ENCODE measurements at places on chromosomes 12 and 14. TPM values are rescaled to one million over a fixed set of nuclear protein-coding genes. Genes with fewer than 3 reads are reported as not detected.

DNA sequence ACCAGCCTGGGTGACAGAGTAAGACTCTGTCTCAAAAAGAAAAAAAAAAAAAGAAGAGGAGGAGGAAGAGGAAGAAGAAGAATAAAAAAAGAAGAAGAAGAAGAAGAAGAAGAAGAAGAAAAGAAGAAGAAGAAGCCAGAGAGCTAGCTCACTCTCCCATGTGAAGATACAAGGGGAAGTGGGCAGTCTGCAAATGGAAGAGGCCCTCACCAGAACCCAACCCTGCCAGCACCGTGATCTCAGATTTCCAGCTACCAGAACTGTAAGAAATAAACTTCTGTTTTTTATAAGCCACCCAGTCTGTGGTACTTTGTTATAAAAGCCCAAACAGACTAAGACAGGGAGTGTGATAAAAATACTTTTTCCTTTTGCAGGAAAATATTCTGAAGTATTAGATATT, 130.7 kb downstream of the ETNK1 start:
- no peak for DNase-seq

DNA sequence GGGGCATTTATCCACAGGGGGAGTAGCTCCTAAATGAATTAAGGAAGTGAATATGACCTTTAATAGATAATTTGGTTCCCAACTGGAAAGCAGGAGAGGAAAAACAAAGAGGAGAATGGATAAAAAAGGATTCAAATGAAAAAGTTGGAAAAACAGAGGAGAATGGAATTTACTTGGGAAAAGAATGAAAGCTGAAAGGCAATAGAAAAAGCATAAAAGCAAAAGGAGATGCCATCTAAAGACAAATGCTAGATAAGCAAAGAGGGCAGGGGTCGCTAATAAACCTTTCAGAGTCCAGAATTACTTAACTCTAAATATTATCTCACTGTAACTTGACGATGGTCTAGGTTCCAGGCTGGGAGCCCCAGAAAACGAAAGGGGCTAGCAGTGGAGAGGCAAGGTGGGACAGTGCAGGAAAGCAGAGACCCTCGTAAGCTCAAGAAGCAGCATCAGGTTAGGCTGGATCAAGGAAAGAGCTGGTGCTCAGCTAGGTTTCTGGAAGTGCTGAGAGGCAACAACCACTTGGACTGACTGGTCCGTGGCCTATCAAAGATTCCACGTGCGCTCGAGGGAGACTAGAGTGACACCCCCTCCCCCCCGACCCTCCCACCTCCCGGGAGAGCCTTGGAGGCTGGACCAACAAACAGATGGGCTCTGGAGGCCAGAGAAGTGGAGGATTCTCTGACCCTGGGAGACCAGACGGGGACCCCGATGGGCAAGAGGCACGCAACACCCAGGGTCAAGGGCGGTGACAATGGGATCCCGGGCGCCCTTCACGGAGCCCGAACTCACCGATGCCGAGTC, 1.2 kb downstream of the SLC2A13 start:
- no peak for DNase-seq

DNA sequence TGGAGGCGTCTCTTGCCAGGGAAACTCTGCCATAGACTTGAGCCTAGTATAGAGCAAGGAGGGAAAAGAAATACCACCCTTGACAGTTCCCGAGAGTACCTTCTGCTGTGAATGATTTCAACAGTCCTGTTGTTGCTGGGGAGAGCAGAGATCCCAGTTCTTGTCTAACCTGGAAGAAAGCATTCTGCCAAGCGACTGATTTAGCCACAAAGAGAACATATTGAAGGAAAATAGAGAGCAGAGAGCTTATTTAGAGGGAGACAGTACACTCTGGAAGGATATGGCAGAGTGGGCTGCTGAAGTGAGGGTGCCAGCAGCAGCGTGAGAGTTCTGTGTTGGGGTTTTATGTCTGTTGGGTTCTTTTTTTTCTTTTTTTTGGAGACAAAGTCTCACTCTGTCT, 966.9 kb upstream of the TMEM132C start:
- no peak for DNase-seq

DNA sequence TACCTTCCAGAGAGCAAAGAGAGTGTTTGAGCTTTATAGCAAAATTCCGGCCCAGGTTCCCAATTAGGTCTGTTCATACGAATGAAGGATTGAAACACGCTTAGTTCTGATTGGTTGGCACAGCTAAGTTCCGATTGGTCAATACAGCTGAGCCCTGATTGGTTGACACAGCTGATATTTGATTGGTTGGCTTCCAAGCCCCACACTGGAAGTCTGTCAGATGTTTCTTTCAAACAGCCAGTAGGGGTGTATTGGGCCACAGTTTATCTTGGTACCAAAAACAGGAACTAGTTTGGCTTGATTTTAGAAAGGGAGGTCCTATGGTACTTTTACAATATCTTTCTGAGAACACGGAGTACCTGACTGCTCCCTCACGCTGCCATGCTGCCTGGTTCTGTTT, 93.4 kb downstream of the CAND1 start:
- DNase-seq = no peak

DNA sequence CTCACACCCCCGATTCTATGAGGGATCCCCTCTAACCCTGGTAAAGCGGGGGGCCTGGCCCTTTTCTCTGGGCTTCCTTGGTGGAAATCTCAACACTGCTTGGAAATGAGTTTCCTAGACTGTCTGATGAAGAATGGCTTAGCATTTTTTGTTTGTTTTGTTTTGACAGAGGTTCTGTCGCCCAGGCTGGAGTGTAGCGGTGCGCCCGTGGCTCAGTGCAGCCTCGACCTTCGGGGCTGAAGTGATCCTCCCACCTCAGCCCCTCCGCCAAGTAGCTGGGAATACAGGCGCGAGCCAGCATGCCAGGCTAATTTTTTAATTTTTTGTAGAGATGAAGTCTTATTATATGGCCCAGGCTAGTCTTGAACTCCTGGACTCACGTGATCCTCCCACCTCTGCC, 30.3 kb downstream of the TC2N start:
- peak; percentile 11 for DNase-seq

- DNase-seq = no peak
Observed at GRCh38 chr12:47554046-47554653, 151.7 kb downstream of the RPAP3 start.

DNA sequence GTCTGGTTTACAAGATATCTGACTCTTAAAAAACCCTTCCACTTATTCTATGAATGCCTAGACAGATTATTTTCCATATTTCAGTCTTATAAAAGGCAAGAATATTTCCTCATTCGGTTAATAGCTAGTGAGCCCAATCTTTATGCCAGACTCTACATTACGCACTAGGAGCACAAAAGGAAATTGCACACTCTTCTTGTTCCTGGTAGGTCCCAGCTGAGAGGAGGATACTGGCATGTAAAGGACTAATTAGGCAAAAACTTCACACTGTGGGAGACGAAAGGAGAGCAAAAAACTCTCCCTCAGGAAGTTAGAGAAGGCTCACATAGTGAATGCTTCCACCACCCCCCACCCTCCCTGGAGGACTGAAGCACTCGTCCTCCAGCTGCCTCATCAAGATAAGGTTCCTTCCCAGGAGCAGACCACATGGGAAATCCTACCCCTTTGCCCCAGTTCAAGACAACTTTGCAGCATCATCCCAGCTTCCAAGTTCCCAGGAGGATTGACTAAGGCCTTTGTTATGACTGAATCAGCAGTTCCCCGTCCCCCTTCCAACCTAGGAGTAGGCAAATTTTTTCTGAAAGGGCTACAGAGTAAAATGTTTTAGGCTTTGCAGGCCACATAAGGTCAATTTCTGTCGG, 14.5 kb downstream of the CAPZA3 start:
- no peak for DNase-seq

Gene ASIC1
- 0.24 TPM for total RNA-seq

All from thyroid gland (tissue), 4 donors.